Hindlimb muscle (tissue), 1 donor: ENCODE measurements at places on chromosomes 6 and 20.

DNA sequence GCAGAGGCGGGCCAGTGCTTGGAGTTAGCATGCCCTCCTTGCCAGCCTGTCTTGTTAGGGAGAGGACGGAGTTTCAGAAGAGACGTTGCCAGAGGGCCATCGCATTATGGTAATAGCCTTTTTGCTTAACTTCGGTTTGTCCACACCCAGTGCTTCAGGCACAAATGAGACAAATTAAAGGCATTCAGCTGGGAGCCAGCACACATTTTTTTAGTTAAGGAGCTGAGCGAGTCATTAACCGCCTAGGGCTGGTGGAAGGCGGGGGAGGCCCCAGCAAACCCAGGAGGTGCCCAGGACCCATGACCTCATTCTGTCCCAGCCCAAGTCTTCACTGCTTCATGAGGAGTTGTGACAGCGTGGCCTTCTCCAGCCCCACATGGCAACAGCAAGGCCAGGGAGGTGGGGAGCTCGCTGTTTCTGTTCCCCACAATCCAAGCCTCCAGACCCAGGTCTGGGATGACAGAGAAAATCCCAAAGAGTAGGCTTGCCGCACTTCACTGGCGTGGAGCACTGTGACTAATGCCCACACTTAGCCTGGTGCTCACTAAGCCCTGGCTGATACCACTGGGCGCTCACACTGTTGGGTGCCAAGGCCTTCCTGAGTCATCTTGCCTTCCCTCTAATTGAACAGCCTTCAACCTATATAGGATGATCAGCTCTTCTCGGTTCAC is 237.1 kb downstream of the ANKRD60 start:
- DNase-seq = no peak

DNA sequence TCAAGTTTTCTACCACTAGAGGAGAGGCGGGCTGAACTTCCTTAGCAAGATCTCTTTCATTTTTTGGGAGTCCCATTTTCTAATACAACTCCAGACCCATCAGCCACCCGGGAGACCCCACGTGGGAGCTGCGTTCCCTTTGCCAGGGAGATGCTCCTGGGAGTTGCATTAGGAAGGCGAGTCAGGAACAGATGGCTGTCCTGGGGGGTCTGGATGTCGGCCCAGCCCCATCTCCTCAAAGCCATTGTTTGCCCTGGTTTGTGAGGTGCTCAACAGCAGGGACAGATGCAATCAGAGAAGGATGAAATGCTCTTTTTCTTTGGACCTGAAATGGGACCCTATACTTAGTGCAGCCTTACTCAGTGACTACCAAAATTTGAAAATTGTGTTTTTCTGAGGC is 39.4 kb downstream of the CARMIL1 start:
- DNase-seq = no peak

- DNase-seq = no peak
Observed at GRCh38 chr6:134058622-134059366, 6.4 kb upstream of the SLC2A12 start.

- DNase-seq = no peak
Observed at GRCh38 chr20:3995749-3996320, 19.5 kb downstream of the RNF24 start.

DNA sequence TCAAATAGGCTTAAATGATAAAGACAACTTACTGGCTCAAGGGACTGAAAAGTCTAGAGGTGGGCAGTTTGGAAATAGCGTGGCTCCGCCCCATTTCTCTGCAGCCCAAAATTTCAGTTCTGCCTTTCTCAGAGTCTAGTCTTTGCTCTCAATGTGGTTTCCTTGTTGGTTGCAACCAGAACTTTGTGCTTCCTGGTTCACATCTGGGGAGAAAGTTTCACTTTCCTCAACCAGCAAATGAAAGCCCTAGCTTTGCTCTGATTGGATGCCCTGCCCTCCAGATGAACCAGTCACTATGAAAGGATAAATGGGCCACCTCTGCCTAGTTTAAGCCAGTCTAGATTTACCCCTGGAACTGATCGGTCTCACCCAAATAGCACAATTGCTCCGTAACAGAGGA is 14.9 kb downstream of the SYCP2L start:
- DNase-seq = no peak

GRCh38 chr6:24454452-24454851 is 34.9 kb downstream of the GPLD1 start:
- DNase-seq = no peak

DNA sequence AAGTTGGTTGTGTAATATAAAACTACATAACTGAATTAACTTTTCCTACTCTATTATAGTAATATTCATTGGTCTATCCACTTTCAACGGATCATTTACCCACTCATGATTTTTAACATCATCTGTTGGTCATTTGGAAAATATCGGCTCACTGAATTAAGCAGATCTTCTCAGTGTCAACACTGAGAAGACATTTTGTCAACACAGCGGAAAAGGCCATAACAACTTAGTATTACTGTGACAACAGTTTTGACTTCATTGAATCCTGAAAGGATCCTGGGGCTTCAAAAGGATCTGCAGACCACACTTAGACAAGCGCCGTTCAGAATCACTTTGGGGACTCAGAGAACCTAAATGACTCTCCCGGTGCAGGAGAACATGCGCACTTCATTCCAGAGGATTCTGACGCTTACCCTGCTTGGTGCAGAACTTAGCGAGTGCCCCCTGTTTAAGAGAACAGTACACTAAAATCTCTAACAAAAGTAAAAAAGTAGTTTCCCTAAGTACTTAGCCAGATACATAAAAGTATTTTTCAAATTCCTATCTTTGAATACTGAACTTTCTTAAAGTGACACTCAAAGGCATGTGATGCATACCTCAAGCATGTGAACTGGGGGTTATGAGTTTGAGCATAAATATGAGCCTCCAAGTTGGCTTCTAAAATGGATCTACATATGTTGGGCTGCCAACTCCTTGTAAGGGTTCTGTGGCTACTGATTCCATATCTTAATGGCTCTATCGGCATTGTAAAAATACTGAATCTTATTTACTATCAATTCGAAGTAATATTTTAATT is 4.0 kb downstream of the ZBTB2 start:
- DNase-seq = no peak

DNA sequence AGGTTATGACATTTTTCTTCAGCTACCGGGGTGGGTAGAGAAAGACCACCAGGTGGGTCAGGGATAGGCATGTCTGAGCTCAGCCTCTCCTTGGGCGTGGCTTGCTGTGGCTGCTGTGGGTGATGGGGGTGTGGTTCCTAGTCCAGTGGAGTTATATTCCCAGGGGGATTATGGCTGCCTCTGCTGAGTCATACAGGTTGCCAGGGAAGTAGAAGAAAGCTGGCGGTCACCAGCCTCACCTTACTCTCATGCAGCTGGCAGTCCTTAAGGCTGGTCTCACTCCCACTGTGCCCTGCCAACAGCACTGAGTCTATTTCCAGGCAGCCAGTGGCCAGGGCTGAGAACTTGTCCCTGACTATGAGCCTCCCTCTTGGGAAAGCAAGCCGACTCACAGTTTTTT is 130.0 kb downstream of the SCP2D1 start:
- DNase-seq = no peak

GRCh38 chr6:1801401-1801800 is 191.7 kb downstream of the FOXC1 start:
- DNase-seq = no peak

DNA sequence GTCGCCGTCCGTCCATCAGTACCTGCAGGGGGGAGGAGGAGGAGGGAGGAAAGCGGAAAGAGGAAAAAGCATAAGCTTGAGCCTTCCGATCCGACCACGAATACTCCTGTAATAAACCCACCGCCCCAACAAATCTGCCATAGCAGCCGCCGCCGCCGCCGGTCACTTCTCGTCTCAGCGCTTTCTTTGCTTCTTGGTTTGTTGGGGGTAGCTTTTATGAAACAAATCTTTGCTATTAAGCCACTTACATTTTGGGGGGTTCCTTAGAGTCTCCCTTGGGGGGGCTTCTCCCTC is 277 bp downstream of the ADGRB3 start:
- no peak for DNase-seq

GRCh38 chr6:165081944-165082532 is 227.4 kb downstream of the C6orf118 start:
- DNase-seq = no peak

DNA sequence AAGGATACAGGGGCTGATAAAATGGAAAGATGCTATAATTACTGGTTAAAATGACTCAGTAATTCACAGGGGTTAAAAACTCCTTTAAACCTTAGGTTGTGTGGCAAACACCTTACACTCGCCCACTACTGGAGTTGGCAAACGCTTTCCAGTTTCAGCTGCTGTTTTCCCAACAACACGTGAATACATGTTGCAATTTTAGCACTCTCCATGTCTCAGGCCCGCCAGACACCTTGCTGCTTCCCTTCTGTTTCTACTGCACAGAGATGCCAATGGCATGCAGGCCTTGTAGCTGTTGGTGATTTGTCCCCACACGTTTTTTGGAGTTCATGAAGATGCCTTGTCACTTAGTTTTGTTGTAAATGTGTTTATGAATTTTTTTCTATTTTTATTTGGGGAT is 5.3 kb upstream of the TTPAL start:
- DNase-seq = no peak
